Bronchial smooth muscle cell (primary cell): ENCODE measurements at places on chromosomes 16 and 17. TPM values are rescaled to one million over a fixed set of nuclear protein-coding genes. Genes with fewer than 3 reads are reported as not detected.

GCGR gene
- not detected in 2 replicates for total RNA-seq

CTRB1 gene
- not detected in 2 replicates for total RNA-seq

VTN gene
- total RNA-seq, result 0.09 TPM in 1 of 2 replicates, not detected in the other

CBFA2T3 gene
- total RNA-seq, result 0.17 TPM in 1 of 2 replicates, not detected in the other

CIBAR2 gene
- total RNA-seq, result not detected in 2 replicates

WSCD1 gene
- total RNA-seq, result 0.16 and 0.17 TPM in 2 replicates

SEBOX gene
- total RNA-seq, result not detected in 2 replicates

MT1H gene
- not detected in 2 replicates for total RNA-seq

PPL gene
- 33.4 and 46.3 TPM in 2 replicates for total RNA-seq

SULT1A3 gene
- total RNA-seq, result 1.3 and 1.7 TPM in 2 replicates

SLC46A1 gene
- total RNA-seq, result 1.9 and 4.0 TPM in 2 replicates

ADGRG1 gene
- 1.7 TPM in 2 replicates for total RNA-seq

SLC13A5 gene
- total RNA-seq, result not detected in 2 replicates

CYGB gene
- total RNA-seq, result 65.3 and 86.2 TPM in 2 replicates

HOXB3 gene
- total RNA-seq, result 3.8 and 10.2 TPM in 2 replicates

ACSM5 gene
- not detected in 2 replicates for total RNA-seq

SNAI3 gene
- total RNA-seq, result under 0.01 TPM in 1 of 2 replicates, not detected in the other

KCNG4 gene
- total RNA-seq, result under 0.01 TPM in 1 of 2 replicates, not detected in the other

FBF1 gene
- total RNA-seq, result 9.8 and 16.6 TPM in 2 replicates

PLA2G10 gene
- not detected in 2 replicates for total RNA-seq
